BE2C (cell line): ENCODE measurements at places on chromosomes 7 and 10.

DNA sequence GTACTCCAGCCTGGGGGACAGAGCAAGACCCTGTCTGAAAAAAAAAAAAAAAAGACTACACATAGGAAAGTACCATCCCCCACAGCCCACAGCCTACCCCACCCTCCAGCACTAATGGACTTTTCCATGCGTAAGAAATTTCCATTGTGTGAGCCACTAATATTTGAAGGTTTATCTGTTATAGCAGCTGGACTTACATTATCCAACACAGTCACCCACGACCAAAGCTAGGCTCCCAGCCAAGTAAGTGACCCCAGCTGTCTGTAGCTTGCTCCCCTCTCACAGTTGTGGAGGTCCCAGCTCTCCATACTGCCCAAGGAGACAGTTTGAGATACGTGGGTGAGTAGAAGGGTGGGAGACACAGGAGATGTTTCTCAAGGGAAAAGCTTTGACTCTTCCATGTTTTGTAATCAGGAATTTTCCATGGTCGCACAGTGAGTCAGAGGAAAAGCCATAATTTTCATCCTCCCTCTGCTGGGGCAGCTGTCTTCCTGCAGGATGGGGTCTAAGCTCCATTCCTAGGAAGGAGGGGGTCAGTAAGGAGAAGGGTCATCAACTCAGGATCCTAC, 57.4 kb downstream of the CAV1 start:
- DNase-seq, result no peak

GRCh38 chr7:103073989-103074518, 542 bp downstream of the FBXL13 start:
- DNase-seq, result no peak

GRCh38 chr7:106053109-106053508, 59.0 kb downstream of the SYPL1 start:
- no peak for DNase-seq

GRCh38 chr10:132910901-132911785, 31.2 kb downstream of the CFAP46 start:
- no peak for DNase-seq

DNA sequence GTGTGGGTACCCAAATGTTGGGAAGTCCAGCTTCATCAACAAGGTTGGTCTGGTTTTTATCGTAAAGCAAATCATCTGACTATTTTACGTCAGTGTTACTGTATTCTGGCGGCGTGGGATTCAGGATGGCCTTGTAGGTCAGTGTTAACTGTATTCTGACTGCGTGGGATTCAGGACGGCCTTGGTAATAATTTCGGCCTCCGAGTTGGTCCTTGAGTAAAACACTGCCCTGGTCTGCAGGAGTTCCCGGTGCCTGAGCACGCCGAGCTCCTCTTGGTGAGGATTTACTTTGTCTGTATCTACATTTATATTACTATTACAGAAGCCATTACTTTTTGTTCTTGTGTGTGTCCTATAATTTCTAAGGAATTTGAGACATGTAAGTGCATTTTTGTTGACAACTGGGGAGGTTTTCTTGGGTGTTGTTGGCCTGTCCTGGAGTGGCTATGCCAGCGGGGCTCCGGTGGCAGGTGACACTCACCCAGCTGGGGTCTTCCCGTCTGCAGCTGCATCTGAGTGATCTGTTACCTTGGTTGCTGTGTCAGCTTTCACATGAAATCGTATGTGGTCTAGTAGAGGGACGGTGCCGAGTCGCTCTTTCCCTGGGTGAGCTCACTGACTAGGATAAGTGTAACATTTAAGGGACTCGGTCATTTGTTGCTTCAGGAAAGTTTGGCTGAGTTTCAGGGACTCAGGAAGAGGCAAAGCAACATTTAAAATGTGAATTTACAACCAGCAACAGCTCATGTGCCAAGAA, 9.2 kb downstream of the GTPBP4 start:
- no peak for DNase-seq

- DNase-seq, result no peak
These were observed 219.9 kb downstream of the CELF2 start for GRCh38 chr10:11237571-11237970.

GRCh38 chr10:125795128-125795527, 19.5 kb upstream of the MMP21 start:
- no peak for DNase-seq

DNA sequence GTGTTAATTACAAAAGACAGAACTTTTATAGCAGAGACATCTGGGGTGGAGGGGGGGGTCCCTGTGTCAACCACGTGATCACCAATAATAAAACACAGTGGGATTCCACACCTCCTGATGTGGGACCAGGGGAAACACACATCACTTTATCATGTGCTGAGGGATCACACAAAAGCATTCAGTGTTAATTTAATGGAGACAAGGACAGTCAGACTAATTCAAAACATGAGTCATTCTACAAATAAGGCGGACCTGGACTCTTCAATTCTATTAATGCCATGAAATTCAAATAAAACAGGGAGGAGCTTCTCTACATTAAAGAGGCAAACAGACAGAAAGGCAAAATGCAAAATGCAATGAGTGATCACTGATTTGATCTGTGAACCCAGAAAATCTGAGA, 67.3 kb upstream of the PFKP start:
- no peak for DNase-seq

- no peak for DNase-seq
These were observed 6.2 kb downstream of the GATA3 start for GRCh38 chr10:8060704-8061121.

DNA sequence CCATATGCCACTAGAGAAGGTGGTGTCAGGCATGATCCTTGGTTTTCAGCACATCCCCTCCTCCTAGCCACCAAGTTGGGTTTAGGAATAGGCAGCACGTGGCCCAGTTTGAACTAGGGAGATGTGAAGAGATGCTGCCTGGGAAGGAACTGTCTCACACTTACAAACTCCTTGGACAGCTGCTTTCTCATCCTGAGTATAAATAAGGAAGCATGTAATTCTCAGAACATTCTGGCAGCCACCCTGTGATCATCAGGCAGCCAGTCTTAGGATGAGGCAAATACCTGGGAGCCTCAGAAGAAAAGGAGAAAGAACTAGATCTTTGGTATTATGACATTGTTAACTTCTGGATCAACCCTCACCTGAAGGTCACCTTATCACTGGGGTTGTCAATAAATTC, 21.3 kb upstream of the XPNPEP1 start:
- no peak for DNase-seq

DNA sequence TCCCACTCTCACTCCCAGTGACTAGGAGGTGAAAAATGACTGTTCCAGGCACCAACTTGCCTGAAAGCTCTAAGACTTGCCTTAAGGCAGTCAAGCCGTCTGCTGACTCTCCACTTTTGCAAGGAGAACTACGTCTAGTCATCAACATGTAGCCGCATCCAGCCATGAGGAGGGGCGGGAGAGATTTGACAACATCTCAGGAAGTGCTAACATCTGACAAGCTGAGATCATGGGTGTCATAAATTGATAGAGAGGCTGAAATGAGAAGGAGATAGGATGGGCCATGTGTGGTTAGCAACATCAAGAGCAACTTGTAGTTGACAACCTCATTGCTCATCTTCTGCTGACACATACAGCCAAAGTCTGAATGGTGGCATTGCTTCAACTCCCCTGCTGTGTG, 9.0 kb upstream of the TBXAS1 start:
- DNase-seq, result no peak

DNA sequence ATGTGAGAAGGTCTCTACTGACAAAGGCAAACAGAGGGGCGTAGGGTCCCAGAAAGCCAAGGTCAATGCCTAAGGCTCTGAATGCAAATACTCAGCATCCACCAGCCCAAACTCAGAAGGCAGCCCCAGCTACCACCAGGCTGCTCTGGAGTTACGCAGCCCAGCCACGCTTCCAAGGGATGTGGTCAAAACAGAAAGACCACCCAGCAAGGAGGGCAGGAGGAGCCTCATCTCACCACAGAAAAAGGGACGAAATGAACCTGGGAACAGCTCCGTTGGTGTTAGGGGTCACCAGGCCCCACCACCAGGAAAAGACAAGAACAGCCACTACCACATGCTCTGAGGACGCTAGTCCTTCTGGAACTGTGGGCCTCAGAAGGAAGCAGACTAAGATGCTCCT, 65.1 kb downstream of the CTBP2 start:
- DNase-seq, result no peak

GRCh38 chr10:73816917-73817729, 5.7 kb upstream of the NDST2 start:
- no peak for DNase-seq

- no peak for DNase-seq
These were observed 194.4 kb upstream of the C7orf33 start for GRCh38 chr7:148395990-148396716.
